ENCODE measurements at places on chromosomes 4 and X.
A peak's percentile ranks its signal among the peaks of the same experiment; 100 is the strongest.

GRCh38 chr4:165512424-165512823 lies 133.6 kb downstream of the CPE start:
- no peak for DNase-seq

DNA sequence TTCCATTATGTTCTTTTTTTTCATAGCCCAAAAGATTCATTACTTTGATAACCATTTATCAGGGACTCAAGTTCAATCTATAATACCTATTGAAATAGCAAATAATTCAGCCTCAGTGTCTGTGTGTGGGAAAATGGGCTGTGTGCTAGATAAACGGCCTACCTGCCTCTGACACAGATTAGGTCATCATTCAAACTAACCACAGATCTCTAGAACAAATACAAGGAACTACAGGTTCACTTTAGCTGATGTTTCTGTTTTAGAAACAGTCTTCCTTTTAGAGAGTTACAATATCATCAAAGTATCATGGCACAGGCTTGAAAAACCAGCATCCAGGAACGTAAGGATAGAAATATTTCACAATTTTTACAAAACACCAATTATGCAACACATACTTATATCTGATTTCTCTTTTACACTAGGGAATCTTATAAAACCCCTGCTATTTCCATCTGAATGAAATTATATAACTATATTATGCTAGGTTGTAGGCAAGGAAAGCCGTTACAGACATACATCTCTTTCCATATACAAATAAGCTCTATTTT lies 56.6 kb upstream of the MAB21L2 start:
- DNase-seq = no peak

GRCh38 chr4:41865981-41866798 lies 69.0 kb upstream of the TMEM33 start:
- no peak for DNase-seq

DNA sequence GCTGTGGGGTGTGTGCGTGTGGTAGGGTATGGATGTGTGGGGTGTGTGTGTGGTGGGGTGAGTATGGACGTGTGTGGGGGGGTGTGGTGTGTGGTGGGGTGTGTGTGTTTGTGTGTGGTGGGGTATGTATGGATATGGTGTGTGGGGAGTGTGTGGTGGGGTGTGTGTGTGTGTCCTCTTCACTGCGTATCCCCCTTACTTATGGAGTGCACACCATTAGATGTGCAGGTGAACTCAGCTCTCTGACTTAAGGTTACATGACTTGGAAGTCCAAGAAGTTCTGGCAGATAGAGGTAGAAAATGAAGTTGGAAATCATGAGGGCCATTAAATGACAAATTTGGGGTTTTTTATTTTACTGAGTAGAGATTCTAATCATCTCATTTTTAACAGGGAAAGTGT lies 182.5 kb downstream of the PALLD start:
- DNase-seq = no peak

GRCh38 chrX:57817302-57817701 lies 93.0 kb downstream of the ZXDA start:
- no peak for DNase-seq

- no peak for DNase-seq
These were observed 1454.3 kb downstream of the FSTL5 start for GRCh38 chr4:160709546-160709945.

DNA sequence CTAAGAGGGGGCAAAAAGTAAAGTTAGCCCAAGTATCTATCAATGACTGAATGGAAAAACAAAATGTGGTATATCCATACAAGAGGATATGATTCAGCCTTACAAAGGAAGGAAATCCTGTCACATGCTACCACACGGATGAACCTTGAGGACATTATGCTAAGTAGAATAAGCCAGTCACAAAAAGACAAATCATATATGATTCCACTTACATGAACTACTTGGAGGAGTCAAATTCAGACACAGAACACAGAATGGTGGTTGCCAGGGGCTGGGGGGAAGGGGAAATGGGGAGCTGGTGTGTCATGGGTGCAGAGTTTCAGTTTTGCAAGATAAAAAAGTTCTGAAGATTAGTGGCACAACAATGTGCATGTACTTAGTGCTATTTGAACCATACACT lies 101.8 kb downstream of the SH3KBP1 start:
- DNase-seq = no peak

DNA sequence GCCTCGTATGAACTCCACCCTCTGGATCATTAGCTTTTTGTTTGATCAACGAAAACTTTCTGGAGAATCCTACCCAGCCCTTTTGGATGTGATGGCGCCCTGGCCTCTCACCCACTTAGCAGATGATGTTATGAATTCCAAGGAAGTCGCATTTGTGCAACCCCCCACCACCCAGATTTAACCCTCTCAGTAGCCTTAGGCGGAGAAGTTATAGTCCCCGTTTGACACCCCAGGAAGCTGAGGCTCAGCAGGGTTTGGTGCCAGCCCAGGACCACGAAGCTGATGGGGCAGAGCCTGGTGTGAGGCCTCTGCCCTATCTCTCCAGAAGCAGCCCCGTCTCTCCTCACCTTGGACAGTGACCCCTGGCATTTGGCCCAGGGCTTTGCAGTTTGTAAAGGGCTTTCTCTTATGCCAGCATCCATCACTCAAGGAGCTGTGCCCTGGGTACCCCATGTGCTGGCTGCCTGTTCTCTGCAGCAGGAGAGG lies 1.0 kb downstream of the WFS1 start:
- no peak for DNase-seq

- DNase-seq = no peak
These were observed 53.9 kb upstream of the SORBS2 start for GRCh38 chr4:185865901-185866328.

DNA sequence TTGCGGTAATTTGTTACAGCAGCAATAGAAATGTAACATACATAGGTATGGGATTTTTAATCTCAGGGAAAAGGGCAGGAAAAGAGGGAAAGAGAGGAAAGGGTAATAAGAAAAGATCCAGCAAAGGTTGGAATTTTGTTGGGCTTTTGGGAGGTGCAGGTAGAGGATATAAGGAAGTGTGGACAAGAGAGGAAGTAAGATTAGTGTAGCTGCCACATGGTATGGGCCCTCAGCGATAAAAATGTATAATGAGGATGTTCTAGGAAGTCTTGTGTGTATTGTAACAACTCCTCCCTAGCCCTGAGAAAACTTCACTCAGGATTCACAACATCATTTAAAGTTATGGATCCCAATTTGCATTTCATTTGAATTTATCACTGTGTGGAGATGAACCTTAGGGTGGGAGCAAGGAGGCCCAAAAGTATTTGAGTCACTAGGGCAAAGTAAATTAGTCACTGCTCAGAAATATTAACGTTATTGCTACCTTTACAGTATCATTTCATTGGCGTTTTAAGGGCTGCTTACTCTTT lies 2.8 kb upstream of the IL21 start:
- DNase-seq = no peak

DNA sequence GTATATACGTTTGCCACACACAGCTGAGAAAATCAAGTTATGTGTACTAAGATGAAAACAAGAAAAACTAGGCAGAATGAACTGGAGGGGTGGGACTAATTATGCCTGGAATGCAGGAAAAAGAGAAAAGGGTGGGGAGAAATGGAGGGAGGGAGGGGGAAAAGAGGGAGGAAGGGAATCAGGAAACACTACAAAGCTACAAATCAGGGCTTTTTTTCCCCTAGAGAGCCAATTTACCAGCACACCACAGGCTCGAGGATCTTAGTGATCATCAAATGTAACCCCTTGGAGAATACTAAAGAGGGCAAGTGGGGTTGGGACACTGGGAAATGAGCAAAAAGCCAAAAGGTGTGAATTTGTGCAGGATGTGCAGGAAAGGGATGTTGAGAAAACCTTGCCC lies 451.9 kb downstream of the SMARCA1 start:
- no peak for DNase-seq

DNA sequence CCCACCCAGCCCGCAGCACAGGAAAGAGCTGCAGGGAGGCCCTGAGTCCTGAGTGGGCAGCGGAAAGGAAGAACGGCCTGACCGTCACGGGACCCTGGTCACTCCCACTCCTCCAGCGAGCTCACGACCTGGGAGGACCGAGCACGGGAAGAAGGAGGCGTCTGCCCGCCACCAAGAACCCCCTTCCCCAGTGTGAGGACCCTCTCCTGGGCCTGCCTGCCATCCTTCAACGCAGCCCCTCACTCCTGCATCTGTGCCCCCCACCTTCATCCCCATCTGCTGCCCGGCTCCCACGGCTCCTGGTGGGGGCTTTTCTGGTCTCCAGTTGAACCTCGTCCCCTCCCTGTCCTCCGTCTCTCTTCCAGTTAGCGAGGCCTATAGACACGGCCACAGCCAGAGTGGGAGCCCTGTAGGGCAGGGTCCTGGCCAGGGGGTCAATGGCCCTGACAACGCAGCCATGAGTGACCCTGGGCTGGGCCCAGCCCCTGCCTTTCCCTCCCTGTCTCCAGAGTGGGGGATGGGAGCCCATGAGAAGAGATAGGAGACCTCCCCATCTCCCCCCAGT lies 41.3 kb upstream of the MXD4 start:
- no peak for DNase-seq

GRCh38 chr4:168138143-168138542 lies 45.8 kb downstream of the ANXA10 start:
- peak; percentile 85 for DNase-seq

- no peak for DNase-seq
These were observed 262.2 kb downstream of the SPOCK3 start for GRCh38 chr4:166972071-166972470.

- no peak for DNase-seq
These were observed 99.9 kb upstream of the ADRA2C start for GRCh38 chr4:3666263-3666662.

DNA sequence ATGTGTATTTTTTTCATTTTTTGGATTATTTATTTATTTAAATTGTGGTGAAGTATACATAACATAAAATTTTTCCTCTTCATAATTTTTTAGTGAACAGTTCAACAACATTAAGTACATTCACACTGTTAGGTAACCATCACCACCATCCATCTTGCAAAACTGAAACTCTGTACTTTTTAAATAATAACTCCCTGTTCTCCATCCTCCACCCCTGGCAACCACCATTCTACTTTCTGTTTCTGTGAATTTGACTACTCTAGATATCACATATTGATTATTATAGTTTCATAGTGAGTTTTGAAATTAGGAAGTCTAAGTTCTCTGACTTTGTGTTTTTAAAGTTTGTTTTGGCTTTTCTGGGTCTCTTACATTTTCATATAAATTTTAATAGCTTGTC lies 89.3 kb upstream of the STX18 start:
- no peak for DNase-seq

- no peak for DNase-seq
These were observed 51.1 kb downstream of the LEF1 start for GRCh38 chr4:108117418-108118182.

- no peak for DNase-seq
These were observed 52.3 kb upstream of the LSM6 start for GRCh38 chr4:146123231-146123630.

DNA sequence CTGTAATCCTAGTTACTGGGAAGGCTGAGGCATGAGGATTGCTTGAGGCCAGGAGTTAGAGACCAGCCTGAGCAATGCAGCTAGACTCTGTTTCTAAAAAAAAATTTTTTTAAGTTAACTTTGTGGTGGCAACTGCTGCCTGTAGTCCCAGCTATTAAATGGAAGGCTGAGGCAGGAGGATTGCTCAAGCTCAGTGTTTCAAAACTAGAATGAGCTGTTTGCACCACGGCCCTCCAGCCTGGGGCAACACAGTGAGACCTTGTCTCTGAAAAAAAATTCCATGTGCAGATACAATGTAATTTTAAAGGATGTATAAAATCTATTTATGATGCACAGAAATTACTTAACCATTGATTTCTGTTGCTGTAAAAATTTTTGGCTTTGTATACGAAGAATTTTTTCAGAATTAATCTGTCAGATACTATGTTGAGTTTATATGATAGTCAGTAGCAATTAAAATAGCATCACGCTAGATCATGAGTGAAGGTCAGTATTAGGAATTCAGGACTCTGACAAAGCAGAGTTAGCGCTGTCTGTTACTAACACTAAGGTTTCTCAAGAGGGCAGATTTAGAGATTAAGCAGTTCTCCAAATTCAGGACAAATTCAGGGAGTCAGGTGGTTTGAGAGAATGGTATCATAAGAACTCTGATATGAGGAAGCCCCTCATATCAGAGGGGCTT lies 8.3 kb upstream of the AGA start:
- peak; percentile 57 for DNase-seq

GRCh38 chrX:51894697-51895336 lies 1.4 kb downstream of the MAGED1 start:
- no peak for DNase-seq

- no peak for DNase-seq
These were observed 71.1 kb upstream of the VCX start for GRCh38 chrX:7771788-7772438.

DNA sequence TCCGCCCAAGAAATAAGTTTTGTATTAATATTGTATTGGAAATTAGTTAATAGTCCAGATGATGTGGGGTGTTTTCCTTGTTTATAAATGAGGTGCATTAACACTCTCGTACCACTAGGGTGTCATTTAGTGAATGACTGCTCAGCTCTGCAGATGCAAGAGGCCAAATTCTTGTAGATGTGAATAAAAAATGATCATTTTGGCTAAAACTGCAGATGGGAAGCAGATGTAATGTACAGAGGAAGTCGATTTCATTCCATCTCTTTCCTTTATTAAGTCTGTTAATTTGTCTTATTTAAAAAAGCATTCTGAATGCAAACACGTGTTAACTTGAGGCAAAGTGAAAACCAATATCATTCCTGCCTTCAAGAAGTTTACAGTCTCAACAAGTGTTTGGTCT lies 108.1 kb downstream of the DHX15 start:
- DNase-seq = no peak

DNA sequence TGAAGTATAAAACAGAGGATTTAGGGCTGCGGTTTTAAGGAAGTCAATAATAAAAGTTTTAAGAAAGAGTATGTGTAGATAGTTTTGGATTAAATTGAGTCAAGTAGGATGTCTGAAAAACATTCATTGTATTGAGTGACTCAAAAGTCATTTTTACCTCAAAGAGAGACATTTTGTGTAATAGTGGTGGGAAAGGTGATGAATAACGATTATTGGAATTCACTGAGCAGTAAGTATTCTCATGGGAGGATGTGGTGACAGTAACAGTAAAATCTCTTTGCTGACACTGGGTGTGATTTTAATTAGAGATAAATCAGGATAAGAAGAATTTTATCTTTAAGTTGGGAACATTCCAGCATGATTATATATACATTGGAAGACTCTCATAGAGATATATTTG lies 233.6 kb downstream of the PDHA2 start:
- no peak for DNase-seq

DNA sequence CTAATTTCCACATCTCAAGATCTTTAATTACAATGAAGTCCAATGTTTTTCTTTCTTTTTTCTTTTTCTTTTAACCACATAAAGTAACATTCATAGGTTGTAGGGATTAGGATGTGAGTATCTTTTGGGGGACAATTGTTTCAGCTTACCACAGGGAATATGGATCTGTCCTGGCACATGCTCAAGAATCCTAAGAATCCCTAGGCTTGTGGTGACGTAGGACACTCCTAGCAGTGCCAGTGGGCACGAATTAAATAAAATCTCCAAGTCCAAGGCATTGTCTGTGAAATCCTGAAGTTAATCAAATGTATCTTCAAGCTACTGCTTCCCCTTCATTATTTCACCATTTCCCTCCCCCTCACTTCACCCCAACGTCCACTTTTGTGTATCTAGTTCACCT lies 2.6 kb upstream of the LAS1L start:
- DNase-seq = no peak

- DNase-seq = no peak
These were observed 52.7 kb downstream of the PSAPL1 start for GRCh38 chr4:7381890-7382633.
